D721Med (cell line): ENCODE measurements at places on chromosomes 1 and 21.

GRCh38 chr1:43660355-43660754 lies 10.4 kb downstream of the KDM4A start:
- no peak for DNase-seq

- DNase-seq = no peak
These were observed 207.1 kb downstream of the RYR2 start for GRCh38 chr1:237249120-237249519.

GRCh38 chr1:248793592-248793991 lies 32.1 kb downstream of the SH3BP5L start:
- DNase-seq = no peak

GRCh38 chr1:96361961-96362360 lies 359.6 kb upstream of the PTBP2 start:
- DNase-seq = no peak

DNA sequence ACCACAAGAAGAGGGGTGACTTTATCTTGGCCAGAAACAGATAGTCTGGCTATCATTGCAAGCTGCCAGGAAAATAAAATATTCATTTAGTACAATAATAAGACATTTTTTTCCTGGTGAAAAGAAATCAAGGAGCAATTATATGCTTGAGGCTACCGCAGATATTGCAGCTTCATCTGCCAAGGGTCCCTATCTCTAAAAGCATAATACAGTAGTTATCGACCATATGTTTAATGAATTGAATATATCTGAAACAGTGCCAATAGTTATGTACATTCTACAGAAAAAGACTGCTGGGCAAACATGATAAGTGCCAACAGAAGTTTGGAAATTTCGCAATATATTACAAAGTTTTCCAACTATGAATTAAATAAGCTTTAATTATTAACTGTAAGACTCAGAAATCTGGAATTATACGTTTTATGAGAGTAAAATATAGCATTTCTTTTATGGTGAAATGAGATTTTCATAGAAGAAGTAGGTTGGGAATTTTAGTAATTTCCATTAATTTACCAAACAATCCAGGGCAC lies 561.1 kb upstream of the ZP4 start:
- no peak for DNase-seq

DNA sequence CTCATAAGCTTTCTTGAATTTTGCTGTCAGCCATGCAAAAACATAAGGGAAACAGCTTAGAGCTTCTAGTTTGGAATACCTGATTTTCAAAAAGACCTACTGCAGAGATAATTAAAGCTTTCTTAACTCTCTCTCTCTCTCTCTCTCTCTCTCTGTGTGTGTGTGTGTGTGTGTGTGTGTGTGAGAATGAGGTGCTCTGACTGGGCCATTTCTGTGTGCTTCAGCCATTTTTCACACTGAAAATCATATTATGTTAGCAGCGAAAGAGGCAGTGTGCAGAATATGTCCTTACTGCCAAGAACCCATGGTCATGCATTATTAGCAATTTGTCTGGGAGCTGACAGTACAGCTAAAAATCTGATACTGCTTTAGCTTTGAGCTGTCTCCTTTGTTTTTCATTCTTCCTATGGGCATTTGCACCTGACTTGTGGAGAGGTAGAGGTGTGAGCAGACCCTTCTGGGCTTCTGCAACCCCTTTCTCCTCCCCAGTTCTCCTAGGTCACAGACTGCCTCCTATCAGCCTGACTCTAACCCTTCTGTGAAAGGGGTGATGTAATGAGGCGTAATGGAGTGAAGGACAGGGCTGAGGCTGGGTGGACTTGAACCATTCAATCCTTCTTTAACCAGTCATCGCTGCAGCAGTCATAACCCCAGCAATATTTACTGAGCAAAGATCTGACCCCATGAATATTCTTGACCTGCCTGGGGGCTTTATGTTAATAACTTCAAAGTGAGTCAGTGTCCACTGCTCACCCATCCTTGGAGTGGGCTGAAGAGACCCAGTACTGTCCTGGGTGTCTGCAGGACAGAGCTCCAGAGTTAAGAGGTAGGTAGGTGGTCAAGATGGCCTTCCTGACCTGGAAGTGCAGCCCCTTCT lies 61.2 kb downstream of the SYT6 start:
- no peak for DNase-seq

GRCh38 chr1:28578696-28579218 lies 13.3 kb upstream of the RAB42 start:
- DNase-seq = no peak

- no peak for DNase-seq
These were observed 142.2 kb downstream of the SLC45A1 start for GRCh38 chr1:8460132-8460544.

- no peak for DNase-seq
These were observed 17.5 kb downstream of the UMODL1 start for GRCh38 chr21:42088658-42089057.

- no peak for DNase-seq
These were observed 358.5 kb downstream of the RGS7 start for GRCh38 chr1:240998441-240999015.

- no peak for DNase-seq
These were observed 30.9 kb downstream of the CCN1 start for GRCh38 chr1:85611425-85611824.

DNA sequence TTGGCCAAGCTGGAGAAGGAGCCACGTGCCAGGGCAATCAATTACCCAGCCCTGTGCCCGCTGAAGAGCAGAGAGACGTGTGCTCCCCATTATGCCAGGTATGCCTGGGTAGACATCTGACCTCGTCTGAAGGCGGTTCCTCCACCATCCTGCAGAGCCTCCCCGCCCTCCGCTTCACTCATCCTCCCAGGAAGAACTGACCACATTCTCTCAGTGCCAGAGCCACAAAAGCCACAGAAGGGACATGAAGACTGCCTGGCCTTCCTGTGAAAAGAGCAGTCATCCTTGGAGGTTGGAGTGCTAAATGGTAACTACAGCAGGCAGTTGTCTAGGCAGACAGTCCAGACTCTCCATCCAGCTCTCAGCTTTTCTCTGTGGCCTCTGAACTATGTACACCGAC lies 12.0 kb downstream of the SYT2 start:
- DNase-seq = no peak

GRCh38 chr1:53957194-53957818 lies 11.2 kb downstream of the LRRC42 start:
- DNase-seq = no peak

- DNase-seq = no peak
These were observed 16.4 kb downstream of the TEX38 start for GRCh38 chr1:46687921-46688509.

GRCh38 chr1:53278298-53278725 lies 40.0 kb upstream of the MAGOH start:
- peak; percentile 82 for DNase-seq

DNA sequence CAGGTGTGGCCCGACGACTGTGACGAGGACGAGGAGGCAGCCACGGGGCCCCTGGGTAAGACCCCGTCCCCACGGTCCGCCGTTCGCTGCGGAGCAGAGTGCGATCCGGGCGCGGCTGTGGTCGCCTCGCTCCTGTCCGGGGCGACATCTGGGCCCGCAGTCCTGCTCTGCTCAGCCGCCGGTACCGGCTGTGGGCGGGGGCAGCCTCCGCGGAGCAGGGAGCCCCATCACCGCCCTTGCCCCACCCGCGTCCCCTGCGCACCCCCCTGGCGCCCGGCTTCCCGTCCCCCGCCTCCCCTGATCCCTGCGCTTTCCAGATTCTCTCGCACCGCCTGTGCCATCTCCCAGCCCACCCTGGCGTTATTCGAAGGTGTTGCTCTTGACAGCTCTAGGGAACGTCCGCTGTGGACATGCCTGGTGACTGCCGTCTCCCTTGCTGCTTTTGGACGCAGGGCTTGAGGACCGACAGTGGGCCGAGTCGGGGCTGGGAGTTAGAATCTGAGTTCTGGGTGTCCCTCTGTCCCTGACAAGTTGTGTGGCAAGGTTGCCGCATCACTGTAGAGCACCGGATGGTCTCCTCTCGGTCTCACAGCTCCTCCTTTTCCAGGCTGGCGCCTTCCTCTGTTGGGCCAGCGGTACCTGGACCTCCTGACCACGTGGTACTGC lies 596 bp downstream of the TOR3A start:
- DNase-seq = no peak

DNA sequence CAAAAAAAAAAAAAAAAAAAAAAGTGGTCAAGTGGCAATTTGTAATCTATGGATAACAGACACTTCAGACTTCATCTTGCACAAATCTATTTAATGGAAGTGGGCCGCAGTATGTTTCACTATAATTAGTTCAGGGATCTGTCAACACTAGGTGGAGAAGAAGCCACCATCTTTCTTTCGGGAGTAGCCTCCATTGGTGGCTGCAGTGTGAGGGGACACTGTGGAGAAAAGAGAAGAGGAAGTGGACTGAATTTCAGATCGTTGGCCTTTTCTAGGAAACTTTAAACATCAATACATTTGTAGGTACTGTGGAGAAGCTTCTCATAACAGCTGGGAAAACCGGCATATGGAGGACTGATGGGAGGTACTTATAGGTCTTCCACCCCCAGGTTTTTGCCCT lies 8.0 kb upstream of the ELAPOR1 start:
- DNase-seq = no peak

- no peak for DNase-seq
These were observed 158.7 kb downstream of the NTPCR start for GRCh38 chr1:233109096-233109495.

DNA sequence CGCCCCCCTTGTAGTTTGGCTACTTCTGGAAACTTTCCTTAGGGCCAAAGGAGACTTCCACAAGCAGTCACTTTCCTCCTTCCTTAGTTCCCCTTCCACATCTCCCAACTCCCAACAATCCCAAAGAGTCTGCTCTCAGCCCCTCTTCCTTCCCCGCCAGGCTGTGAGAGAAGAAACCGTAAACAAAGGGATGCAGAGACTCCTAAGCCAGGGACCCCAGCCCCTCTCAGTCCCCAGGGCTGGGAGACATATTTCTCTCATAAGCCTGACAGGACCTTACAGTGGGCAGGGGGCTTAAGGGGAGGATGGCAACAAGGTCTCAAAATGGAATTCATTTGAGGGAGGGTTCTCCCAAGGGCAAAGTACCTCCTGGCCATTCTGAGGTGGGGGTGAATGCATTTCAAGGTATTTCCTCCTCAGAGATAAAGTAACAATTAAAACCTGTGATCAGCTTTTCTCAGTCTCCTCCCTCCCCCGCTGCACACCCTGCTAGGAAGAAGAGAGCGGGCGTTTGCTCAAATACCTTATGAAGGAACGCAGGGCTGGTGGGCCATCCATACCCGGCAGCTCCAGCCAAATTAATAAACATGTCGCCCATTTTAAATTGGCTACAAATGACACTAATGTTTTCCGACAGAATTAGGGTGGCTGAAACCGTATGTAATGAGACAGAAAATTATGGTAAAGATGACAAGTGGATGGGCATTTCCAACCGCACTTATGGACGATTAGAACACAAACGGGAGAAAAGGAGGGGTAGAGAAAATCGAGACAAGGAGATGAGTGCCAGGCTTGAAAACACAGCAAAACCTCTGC lies 4.0 kb downstream of the BARHL2 start:
- no peak for DNase-seq

DNA sequence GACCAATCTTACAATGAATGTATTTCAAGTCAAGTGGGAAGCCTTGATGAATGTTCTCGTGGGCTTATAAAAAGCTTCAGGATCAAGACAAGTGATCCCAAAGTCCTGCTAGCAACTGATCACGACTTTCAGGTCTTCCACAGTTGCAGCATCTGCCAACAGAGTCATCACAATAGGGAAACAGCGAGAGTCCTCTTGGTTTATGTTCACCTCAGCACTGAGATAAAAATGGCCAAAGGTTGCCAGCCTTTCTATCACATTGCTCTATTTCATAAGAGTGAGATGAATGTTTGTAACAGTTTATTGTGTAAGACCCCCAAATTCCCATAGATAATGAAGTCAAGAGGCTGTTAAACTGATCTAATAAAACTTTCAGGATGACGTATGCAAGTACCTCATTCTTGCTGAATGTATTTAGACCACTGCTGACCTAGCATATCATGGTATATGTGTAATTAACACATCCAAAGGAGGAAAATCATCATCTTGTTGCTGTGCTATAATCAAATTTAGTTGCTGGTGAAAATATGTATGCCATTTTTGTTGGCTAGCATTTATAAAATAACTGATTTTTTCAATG lies 150.6 kb downstream of the TGFBR3 start:
- no peak for DNase-seq

DNA sequence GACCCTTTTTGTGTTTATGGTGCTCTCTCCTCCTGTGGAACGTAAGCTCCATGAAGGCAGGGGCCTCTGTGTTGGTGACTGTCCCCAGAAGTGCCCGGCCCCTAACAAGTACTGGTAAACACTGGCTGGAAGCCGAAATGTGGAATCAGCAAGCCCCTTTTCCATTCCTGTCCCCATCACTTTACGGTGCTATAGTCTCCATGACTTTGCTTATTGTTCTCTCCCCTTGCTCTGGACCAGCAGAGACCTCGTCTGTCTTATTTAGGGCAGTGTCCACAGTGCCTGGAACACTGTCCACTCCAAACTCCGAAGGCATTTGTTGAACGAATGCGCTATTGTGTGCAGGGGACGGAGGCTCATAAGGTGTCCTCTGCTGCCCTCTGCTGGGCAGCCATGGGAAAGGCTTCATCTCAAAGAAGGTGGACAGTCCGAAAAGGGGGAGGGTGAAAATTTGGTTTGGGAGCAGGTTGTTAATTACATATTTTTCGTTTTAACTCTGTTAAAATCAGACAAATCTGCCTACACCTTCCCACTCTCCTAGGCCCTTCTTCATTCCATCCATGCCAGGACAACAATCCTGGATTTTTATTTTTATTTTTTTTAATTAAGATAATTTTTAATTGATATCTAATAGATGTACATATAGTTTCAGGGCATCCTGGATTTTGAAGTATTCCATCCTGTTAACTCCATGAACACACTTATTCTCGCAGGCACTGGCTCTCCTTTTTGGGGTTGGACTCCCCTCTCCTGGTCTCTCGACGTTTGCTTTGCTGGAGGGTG lies 115.6 kb downstream of the PGBD5 start:
- peak; percentile 94 for DNase-seq

DNA sequence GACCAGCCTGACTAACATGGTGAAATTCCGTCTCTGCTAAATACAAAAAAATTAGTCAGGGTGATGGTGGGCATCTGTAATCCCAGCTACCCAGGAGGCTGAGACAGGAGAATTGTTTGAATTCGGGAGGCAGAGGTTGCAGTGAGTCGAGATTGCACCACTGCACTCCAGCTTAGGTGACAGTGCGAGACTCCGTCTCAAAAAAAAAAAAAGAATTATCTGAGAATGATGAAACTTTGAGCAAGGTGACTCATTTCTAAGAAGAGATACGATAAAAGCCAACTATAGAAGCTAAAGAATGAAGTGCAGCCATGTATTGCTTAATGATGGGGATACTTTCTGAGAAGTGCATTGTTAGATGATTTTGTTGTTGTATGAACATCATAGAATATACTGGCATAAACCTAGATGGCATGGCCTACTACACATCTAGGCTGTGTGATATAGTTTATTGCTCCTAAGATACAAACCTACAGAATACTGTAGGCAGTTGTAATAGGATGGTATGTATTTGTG lies 64.7 kb downstream of the SNRPE start:
- no peak for DNase-seq
